Thyroid gland (tissue), 4 donors: ENCODE measurements at places on chromosomes 4 and X. TPM values are rescaled to one million over a fixed set of nuclear protein-coding genes. Genes with fewer than 3 reads are reported as not detected.

DNA sequence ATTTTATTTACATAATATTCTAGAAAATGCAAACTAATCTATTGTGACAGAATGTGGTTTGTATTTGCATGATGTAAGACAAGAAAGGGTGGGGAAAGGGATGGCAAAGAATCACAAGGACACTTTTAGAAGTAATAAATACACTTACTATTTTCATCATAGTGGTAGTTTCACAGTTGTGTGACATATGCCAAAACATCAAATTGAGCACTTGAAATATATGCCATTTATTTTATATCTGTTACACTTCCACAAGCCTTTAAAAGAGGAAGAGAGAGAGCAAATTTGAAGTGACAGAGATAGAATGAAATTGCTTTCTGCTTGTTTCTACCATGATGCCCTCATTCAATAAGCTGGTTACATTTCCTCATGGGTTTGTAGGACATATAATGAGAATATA is 230.0 kb upstream of the NWD2 start:
- DNase-seq, result no peak

GRCh38 chrX:2578864-2579263 is 78.1 kb upstream of the DHRSX start:
- DNase-seq, result no peak

DNA sequence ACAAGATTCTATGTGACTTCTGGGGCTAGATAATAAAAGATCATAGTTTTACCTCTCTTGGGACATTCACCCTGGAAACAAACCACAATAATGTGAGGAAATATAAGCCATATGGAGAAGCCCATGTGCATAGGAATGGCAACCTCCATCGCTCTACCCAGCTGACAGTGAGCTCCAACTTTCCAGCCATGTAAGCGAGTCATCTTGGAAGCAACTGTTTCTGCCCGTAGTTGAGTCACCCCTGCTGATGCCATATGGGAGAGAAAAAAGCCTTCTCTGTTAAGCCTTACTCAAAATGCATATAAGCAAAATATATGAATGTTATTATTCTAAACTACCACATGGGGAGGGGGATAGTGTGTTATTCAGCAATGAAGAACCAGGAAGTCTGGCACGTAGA is 31.4 kb upstream of the RELL1 start:
- DNase-seq, result no peak

DNA sequence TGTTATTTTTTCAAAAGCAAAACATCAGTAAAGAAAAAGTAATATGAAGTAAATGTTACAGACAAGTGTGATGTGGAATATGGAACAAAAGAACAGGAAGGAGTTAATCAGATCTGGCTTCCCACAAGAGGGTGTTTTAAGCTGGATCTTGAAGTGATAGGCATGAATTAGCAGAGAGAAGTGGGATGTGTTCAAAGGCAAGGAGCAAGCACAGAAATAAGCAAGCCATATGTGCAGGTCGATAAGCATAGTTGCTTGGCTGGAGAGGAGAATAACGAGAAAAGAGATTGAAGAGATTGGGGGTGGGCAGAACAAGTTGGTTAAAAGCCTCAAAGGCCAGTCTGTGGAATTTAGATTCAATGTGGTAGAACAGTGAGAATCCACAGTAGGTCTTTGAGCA is 60.9 kb upstream of the PRPS1 start:
- DNase-seq, result no peak

DNA sequence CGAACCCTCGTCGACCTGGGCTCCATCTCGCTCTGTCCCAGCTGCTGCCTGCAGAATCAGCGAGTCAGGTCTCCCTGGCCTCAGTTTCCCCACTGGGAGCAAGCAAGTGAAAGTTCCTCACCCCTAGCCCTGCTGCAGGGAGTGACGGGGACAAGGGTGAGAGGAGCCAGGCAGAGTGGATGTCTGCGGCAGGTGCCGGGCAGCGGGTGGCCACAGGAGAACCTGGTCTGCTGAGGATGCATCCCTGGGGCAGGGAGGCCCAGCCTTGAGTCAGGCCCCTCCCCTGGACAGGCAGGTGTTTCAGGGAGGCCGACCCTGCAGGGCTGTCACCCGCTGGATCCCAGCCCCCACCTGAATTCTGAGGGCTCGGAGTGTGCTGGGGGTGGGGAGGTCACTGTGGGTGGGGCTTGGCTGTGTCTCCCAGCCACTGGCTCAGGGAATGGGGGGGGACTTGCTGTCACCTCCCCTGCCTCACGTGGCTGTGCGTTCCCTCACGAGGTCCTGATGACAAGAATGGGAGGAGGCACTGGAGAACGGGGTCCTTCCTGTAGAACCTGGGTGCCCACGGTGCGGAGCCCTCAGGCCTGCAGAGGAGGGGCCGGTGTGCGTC is 33.2 kb downstream of the LRPAP1 start:
- no peak for DNase-seq

DNA sequence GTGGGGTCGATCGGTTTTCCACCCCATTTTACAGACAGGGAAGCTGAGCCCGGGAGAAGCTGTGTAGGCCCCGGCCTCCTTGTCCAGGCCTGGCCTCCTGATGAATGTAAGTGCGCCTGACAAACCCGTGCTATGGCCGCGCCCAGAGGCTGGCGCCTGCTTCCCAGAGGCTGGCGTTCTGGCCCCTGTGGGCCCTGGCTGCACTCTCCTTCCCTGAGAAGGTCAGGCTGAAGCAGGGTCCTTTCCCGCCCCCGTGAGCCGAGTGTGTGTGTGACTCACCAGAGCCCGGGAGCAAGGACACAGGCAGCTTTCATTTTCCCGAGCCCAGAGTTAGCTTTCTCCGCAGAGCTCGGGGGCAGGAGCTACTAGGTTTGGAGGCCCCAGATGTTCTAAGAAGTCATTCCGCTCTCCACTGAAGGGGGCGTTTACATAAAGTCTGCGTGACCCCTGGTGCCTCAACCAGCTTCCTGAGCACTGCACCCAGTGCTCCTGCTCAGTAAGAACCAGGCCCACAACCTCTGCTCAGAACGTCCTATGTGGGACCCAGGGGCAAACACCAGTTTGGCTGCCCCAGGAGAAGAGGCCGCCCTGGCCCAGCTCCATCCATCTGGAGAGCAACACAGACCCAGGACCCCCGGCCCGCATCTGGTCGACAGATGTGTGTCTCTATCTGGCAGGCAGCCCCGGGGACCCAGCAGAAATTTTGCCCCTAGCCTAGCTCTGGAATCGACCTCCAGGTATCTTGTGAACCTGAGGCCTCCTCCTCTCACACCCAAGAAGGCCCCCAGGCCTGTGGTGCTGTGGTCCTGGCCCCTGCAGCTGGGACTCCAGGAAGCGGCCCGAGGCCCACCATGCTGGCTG is 13.6 kb downstream of the UVSSA start:
- no peak for DNase-seq

DNA sequence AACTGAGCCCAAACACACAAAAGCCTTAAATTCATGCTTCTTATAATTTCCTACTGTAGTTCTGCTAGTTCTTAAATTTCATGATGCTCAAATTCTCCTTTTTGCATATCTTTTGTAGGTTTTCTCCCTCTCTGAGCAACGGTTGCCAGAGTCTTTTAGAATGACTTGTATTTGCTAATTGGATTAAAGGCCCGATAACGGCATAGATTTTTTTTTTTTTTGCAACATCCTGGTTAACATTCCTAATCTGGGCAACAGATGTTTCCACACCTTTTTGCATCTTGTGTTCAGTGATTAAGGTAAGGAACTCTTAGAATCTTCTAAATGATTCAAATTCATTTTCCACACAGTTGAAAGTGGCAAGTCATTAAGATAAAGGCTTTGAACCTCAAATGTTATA is 66.3 kb upstream of the ADGRG2 start:
- DNase-seq, result no peak

Gene CFAP47
- 8.8 TPM for total RNA-seq

Gene MTTP
- total RNA-seq, result 0.50 TPM

Gene MAGED4B
- 17.8 TPM for total RNA-seq

Gene SOX3
- total RNA-seq, result not detected
